ENCODE measurements at places on chromosomes 1 and 21.
A peak's percentile ranks its signal among the peaks of the same experiment; 100 is the strongest.

DNA sequence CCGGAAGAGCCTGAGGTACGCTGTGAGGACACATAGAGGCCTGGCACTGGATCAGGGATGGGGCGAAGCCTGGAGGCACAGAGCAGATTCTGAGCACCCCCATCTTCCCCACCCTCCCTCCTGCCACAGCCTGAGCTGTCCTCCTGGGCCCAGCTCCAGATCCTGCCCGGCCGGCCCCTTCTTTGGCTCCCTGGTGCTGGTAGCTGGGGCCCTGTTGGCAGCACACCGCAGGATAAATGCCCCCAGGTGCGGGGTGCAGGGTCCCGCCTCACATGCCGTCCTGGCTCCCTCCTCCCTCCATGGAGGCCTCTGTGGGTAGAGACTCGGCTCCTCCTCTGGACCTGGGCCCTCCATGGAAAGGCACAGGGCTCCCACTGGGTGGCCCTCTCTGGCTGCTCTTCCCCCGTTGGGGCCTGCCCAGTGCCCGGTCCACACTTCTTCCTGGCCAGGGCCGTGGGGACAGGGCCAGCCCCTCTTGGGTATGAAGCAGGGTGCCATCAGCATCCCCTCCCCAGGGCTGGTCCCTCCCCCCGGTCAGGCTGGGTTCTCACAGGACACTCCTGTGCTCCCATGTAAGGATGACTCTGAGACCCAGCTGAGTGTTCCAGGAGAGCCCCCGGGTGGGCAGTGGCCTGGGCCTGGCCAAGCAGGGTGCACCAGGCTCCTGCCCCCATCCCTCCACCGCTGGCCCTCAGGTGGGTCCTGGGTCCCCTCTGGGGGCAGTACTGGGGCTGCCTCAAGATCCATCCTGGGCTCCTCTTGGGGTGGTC lies 1.1 kb upstream of the OBSCN start:
- no peak for DNase-seq

- peak; percentile 60 for DNase-seq
Observed at GRCh38 chr1:109527846-109528695, 11.6 kb upstream of the GPR61 start.

DNA sequence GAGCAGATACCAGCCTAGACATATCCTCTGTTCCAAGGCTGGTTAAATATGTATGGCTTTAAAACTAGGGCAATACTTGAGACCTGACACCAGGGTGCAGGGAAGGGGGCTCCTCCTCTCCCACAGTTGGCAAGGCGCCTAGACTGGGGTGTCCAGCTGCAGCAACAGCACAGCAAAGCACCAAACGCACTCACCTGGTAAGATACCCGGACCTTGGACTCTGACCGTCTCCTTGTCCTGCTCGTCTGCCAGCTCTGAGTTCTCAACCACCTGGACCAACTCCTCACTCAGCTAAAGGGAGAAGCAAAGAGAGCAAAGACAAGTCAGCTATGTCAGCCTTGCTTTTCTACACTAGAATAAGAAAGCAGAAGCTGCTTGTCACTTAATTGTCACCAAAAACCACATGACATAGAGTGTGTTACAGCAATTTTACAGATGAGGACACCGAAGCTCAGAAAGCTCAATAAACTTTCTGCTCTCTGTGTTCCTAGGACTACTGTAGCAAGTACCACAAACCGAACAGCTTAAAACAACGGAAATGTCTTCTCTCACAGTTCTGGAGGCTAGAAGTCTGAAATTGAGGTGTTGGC lies 4.4 kb downstream of the PACC1 start:
- DNase-seq = no peak

DNA sequence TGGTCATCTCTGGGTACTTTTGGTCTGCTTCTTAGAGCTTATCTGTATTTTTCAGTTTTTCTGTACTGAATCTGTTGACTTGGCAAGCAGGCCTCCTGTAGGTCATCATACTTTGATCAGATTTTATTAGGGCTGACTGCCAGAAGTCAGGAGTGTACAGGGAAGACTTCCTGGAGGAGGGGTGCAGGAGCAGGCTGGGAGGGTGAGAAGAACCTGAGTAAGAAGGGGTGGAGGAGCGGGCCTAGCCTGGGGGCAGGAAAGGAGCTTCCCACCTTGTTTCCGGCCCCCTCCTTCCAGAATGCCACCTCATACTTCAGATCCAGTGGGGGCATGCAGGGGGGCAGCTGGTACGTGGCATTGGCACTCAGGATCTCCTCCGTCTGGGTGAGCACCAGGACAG lies 18.3 kb upstream of the IL22RA1 start:
- no peak for DNase-seq

GRCh38 chr21:25094695-25095094 lies 512.6 kb downstream of the MRPL39 start:
- DNase-seq = peak; percentile 9

- no peak for DNase-seq
Observed at GRCh38 chr1:182476625-182477024, 26.7 kb downstream of the RGSL1 start.

DNA sequence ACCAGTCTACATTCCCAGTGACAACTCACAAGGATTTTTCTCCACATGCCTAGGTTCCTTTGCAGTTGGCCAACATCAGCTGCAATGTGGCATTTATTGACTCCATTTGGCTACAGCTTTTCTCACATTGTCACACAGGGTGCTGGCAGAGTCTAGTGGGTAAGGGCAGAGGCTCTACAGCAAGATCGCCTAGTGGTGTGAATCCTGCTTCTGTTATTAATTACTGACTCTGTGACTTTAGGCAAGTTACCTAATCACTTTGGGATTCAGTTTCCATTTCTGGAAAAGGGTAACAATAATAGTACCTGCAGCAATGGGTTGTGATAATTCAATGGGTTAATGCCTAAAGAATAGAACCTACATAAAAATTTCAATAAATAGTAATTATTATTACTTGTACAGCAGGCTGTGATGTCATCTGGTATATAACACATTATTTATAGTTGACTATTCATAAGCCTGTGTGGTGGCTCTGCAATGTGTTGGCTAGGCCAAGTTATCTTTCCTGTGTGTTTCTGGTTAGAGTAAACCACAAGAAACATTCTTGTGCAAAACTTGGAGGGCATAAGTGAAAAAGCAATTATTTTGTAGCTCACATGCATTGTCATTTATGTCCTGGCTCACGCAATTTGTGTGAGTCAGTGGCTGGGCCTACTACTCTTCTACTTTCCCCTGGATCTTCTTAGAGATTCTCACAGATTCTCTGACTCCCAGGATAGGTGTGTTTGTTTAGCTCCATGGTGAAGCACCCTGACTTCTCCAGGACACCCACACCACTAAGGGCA lies 59.5 kb downstream of the PTGS2 start:
- no peak for DNase-seq

DNA sequence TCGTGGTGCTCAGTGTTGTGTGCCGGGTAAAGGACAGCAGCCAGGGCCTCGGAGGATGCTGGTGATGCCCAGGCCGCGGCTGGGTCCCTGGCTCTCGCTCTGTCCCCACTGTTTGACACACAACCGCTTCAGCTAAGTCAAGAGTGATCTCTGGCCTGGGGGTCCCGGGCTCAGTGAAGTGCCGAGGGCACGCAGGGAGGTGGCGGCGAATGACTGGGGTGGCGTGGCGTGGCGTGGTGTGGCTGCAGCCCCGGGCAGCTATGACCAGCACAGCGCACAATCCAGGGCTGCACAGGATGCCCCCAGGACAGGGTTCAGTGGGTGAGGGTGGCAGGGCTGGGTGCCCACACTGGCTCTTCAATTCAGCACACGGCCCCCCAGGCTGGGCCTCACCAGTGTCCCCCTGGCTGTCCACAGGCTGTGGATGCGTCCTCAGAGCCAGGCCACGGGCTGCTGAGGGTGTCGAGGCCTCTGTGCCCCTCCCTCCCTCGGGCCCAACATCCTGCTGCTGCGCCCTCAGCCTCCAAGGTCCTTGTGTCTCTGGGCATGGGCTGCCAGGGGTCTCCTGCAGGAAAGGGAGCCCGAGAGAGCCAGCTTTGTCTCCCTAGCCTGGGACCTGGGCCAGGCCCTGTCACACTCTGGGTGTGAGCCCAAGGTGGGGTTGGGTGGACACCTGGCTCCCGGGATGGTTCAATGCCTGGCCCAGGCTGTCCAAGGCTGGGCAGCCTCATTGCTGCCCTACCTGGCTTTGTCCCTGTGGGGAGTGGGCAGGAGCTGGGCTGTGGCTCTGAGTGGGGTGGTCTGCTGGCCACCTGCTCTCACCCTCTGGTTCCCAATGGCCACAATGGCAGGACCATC lies 12.0 kb upstream of the SKI start:
- no peak for DNase-seq

DNA sequence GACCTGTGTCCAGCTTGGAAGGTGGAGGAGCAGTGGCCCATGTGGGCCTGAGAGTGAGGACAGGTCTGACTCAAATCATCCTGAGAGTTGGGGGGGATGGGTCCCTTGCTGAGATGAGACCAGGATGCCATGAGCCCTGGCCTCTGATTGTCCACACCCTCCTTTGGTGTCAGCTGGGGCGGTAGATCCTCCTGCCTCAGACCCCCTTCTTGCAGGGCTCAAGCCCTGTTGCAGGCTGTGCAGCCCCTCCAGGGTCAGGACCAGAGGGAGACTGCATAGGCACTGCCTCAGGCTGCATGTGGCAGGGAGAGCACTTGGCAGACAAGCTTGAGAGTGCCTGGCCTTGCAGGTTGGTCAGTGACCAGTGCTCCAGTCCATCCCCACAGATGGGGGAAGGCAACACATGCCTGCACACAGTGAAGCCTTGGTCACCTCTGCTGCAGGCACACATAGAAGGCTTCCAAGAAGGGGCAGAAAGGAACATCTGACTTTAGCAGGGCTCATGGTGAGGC lies 82.2 kb upstream of the ACTRT2 start:
- DNase-seq = no peak

DNA sequence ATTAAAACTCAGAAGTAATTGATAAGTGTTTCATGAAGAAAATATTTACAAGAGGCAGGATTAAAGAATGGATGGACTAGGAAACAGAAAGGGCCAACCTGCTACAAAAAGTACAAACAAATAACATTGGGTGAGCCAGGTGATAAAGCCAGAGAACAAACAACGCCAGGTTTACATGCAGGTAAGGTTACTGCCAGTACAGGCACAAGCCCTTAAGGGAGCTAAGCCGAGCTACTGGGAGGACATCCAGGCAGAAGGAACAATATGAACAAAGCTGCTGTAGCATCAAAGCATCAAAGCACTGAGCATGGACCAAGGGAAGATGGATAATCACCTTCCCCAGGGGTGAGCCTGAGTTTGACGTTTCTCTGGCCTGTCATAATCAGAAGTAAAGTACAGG lies 380.7 kb downstream of the SEC16B start:
- DNase-seq = no peak

GRCh38 chr1:234705615-234706014 lies 95.6 kb upstream of the IRF2BP2 start:
- DNase-seq = no peak
